ENCODE measurements at places on chromosomes 6 and 20.

DNA sequence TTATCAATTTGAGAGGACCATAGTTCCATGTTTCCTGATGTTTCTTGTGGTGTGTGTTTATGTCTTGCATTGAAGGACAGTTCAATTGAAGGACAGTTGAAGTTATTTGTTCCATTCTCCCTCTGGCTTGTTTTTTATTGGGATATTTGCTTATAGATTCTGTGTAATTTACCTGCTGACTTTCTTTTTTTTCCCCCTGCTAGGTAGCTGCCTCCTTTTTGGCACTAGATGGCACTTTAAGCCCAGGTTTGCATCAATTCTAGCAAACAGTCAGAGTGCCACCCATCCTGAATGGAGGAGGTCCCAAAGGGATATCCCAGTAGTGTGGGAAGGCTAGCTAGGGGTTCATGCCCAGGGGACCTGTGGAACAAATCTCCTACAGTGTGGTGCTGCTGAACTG lies 78.1 kb downstream of the CFAP61 start:
- DNase-seq, result no peak

DNA sequence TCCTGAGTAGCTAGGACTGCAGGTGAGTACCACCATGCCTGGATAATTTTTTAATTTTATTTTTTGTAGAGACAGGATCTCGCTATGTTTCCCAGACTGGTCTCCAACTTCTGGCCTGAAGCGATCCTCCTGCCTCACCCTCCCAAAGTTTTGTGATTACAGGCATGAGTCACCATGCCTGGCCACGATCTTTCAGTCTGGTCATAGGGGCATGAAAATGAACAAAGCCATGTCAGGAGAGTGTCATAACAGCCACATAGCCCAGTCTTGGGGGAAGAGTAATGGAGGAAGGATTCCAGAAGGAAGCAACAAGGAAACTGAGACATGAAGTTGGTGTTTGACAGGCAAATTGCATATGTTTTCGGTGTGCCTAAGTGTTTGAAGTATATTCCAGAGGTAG lies 17.0 kb upstream of the SNX3 start:
- DNase-seq, result no peak

DNA sequence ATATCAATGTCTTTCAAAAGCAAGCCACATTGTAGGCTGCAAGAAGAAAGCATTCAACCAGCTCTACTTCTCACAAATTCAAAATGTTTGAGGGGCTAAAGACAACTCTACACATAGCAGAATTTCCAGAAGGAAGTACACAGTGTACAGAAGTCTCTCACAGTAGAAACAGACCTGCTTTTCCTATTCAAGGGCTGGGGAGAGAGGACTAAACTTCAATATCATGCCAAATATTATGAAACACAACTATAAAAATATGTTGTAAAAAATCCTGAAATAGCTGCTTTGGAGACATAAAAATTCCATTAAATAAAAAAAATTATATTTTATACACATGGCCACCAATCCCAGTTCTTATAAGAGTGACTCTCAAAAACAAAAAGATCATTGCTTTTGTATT lies 70.8 kb upstream of the IPCEF1 start:
- no peak for DNase-seq

DNA sequence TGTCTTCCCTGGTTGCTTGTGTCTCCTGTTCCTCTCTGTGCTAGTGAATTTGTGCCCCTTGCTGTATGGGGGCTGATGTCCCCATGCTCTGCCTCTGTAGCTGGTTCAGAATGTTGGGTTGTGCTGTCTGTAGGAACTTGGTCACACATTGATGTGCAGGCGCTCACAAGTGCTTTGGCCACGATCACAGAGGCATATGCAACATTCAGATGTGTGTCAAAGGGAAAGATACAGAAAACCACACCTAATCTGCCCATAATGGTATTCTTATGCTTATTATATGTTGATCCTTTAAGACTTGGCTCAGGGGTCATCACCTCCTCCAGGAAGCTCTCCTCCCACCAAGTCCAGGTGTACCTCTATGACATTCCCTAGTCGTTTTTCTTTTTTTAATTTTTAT lies 17.1 kb upstream of the DHX35 start:
- no peak for DNase-seq

- DNase-seq, result no peak
These were observed 525 bp upstream of the MAK start for GRCh38 chr6:10838794-10839333.

GRCh38 chr20:49165611-49166010 lies 22.5 kb downstream of the STAU1 start:
- no peak for DNase-seq

DNA sequence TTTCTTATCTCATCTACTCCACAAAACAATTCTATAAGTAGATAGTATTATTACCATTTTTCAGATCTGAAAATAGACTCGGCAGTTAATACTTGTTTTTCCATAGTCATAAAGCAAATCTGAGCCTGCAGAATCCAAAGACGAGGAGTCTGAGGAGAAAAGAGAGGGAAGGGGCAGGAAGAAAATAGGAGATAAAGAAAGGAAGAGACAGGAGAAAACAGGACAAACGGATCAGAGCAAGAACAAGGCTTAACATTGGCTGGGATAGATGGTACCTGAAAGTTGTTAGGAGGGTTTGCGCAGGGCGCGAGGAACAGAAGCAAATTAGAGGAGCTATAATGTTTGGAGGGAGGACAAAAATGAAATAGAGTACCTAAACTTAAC lies 639 bp upstream of the PPIL1 start:
- DNase-seq, result no peak

- no peak for DNase-seq
These were observed 5.3 kb downstream of the RNF144B start for GRCh38 chr6:18392346-18392877.

DNA sequence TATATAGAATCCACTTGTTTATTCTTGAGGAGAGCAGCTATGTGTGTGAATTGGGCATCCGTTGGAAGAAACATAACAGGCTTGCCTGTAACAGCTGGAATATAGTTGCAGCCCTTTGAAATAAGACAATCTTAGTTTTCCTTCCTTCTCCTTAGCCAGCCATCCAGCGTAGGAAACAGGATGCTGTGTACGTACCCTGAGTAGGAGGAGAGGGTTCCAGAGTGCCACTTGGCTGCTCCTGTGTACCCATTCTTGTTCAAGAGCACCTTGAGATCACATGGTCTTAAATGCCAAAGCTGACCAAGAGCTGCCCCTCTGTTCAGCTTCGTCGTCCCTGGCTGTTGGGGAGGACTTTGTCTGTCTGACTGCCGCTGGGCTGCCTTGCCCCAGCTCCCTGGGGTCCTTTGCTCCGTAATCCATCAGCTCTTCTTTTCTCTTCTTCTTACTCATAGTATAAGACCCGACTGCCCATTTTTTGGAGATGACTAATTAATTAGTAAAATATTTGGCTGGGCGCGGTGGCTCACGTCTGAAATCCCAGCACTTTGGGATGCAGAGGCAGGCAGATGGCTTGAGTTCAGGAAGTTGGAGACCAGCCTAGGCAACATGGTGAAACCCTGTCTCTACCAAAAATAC lies 49.0 kb downstream of the RREB1 start:
- no peak for DNase-seq

DNA sequence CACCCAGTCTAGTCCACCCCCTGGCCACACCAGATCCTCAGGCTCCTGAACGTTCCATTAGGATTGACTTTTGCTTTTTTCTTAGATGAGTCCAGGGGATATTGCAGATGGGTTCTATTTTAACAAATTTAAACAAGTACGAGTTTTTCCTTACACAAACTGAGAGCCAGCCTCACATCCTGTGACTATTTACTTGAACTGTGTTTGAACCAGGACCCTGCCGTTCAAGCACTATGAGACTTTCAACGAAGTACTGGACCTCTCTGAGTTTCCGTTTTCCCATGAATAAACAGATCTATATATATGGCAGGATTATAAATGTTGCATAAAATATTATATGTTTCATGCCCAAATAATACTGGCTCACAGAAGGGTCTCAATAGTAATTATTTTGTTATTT lies 1.4 kb upstream of the METTL24 start:
- DNase-seq, result no peak

DNA sequence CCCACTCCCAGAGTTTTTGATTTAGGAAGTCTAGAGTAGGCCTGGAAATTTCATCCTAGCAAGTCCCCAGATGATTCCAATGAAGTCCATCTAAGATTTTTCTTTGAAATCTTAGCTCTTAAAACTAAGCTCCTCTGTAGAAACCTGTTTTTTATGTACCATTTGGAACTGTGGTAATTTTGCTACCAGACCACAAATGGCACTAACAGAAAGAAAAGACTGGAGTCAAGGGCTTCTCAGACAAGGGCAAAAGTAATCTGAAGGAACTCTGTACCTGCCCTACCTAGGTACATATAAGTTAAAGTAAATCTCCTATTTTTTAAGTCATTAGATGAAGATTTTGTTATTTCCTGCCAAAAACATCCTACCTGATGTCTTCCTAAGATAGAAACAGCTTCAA lies 155.0 kb upstream of the HTR1E start:
- no peak for DNase-seq

- DNase-seq, result no peak
These were observed 18.3 kb upstream of the FAM162B start for GRCh38 chr6:116783852-116784251.

- DNase-seq, result no peak
These were observed 74.6 kb upstream of the CEP85L start for GRCh38 chr6:118725944-118726343.

- DNase-seq, result no peak
These were observed 26.2 kb downstream of the PSMF1 start for GRCh38 chr20:1144401-1145172.

DNA sequence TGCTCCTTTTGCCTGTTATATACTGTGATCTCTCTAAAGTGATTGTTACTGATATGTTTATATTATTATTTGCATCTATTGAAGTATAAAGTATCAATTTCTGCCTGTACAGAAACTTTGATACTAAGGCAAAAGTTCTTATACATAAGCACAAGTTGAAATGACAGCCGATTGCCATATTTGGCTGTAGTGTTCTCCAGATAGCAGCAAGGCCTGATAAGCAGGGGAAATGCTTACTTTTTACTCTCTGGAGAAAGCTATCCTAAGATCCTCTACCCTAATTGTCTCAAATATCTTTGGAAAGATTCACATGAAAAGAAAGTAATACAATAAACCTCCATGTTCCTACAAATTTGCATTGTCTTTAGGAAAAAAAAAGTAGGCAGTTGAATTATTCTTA lies 31.4 kb downstream of the SENP6 start:
- DNase-seq, result no peak

DNA sequence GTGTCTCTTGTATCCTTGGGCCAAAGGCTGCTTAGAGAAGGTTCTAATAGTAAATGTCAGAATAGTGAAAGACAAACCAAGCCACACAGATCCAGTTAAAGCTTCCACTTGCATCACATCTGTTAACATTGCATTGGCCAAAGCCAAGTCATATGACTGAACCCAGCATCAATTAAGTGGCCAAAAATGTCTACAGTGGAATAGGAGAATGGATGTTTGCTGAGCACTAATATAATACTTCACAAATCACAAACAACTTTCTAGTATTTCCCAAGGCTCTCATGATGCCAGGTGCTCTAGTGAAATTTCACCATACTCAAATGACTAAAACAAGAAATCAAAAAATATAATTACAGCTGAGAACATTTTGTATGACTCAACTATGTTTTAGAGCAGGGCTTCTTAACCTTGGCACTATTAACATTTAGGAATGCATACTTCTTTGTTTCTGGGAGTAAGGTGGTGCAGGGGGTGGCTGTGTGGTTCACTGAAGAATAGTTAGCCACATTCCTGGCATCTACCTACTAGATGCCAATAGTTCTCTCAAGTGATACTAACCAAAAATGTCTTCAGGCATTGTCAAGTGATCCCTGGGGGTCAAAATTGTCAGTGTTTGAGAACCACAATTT lies 148.0 kb upstream of the SPTLC3 start:
- no peak for DNase-seq

- peak; percentile 55 for DNase-seq
These were observed 237.8 kb downstream of the LY86 start for GRCh38 chr6:6826095-6826901.

- no peak for DNase-seq
These were observed 583.3 kb downstream of the TENT5A start for GRCh38 chr6:81169166-81169565.

GRCh38 chr6:119443993-119444641 lies 94.6 kb upstream of the MAN1A1 start:
- no peak for DNase-seq

DNA sequence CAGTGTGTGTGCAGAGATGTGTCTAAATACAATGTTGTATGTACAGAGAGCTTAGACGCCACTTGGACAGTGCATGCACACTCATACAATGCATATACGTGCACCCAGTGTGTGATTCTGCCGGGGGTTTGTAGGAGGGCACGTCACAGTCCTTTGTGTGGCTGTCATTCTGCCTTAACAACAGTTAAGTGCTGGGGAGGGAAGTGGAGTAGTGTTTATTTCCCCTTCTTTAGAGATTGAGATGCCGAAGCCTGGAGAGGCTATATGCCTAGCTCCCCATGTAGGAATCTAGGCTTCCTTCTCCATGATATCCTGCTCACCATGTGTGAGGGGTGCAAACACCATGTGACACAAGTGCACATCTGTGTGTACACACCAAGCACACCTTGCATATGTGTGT lies 38.2 kb downstream of the MDFI start:
- peak; percentile 26 for DNase-seq

DNA sequence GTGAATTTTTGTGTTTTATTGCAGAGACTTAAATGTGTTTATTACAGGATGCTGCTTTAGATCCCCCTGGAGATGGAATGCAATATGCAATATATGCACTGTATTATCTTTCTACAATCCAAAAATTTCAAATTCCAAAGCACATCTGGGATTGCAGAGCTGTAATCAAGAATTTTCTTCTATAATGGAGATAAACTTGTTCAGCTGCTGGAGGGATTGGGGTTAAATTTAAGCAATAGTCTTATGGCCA lies 66.4 kb downstream of the MKKS start:
- no peak for DNase-seq

DNA sequence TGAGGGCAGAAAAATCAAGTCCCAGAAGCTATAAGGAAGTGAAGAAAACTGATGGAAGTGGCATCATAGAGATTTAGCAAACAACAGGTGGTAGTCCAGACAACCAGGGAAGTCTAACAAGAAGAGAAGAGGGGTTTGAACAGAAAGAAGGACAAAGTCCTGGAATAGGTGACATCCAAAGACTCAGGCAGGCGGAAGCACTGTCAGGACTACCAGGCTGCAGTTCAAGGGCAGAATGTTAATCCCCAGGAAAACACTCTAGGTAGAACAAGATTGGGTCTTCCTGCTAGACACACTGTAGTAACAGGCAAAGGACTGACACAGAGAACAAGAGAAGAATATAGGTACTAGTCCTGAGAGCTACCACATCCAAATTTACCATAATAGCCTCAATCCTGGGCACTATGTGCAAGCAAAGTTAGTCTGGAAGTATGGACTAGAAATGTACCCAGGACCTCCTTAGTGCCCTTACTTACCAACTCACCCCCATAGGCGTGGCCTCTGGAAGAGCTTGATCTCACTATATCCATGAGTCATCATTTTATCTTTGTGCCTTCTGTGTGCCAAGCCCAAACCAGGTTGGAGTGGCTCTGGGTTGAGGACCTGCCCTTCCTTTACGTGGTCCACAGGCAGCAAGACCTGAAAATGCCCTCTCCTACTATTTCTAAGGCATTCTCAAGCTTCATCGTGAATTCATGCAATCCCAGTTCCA lies 2.2 kb upstream of the EPB41L2 start:
- no peak for DNase-seq

Measured in aorta (tissue), 5 donors.